Epithelial cell of prostate (primary cell): ENCODE measurements at places on chromosomes 2 and 18.

- no peak for DNase-seq
These were observed 4.4 kb downstream of the TBR1 start for GRCh38 chr2:161420406-161421074.

DNA sequence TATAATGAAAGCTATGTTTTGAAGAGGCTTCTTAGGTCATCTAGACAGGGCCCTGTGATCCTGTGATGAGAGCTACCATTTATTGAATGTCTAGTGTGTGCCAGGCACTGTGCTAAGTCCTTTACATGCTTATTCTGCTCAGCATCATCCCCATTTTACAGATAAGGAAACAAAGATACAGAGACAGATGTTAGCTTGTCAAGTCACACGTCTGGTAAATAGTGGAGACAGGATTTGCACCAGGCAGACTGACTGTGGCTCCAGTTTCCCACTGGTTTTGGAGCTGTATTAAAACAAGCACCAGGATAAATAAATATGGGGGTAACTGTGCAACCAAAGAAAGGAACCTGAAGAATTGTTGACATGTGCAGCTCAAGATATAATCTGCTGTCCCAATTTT lies 19.2 kb upstream of the EML6 start:
- no peak for DNase-seq

- DNase-seq: peak; percentile 14
These were observed 86.6 kb upstream of the CAVIN2 start for GRCh38 chr2:191933307-191934105.

- no peak for DNase-seq
These were observed 338.3 kb upstream of the NT5C1B start for GRCh38 chr2:18927525-18928232.

DNA sequence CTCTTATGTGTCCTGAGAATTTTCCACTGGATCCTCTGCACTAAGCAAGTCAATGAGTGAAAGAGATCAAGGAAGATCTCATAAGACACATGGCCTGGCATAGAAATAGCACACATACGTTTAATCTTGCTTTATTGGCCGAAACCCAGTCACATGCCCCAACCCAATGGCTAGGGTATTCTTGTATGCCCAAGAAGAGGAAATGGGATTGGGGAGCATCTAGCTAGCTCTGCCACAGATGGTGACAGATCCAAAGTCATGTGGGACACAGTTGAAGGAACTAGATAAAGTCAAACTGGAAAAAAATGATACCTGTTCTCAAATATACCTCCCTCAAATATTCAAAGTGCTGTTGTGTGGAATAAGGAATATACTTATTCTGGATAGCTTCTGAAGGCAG lies 74.7 kb downstream of the CD28 start:
- DNase-seq: no peak

GRCh38 chr2:37720533-37721200 lies 49.2 kb upstream of the CDC42EP3 start:
- no peak for DNase-seq

- DNase-seq: peak; percentile 55
These were observed 266.5 kb downstream of the KLHL29 start for GRCh38 chr2:23651187-23652080.

- no peak for DNase-seq
These were observed 165.0 kb downstream of the PLCL1 start for GRCh38 chr2:197969391-197969893.

GRCh38 chr2:164879901-164880535 lies 38.4 kb upstream of the COBLL1 start:
- no peak for DNase-seq

DNA sequence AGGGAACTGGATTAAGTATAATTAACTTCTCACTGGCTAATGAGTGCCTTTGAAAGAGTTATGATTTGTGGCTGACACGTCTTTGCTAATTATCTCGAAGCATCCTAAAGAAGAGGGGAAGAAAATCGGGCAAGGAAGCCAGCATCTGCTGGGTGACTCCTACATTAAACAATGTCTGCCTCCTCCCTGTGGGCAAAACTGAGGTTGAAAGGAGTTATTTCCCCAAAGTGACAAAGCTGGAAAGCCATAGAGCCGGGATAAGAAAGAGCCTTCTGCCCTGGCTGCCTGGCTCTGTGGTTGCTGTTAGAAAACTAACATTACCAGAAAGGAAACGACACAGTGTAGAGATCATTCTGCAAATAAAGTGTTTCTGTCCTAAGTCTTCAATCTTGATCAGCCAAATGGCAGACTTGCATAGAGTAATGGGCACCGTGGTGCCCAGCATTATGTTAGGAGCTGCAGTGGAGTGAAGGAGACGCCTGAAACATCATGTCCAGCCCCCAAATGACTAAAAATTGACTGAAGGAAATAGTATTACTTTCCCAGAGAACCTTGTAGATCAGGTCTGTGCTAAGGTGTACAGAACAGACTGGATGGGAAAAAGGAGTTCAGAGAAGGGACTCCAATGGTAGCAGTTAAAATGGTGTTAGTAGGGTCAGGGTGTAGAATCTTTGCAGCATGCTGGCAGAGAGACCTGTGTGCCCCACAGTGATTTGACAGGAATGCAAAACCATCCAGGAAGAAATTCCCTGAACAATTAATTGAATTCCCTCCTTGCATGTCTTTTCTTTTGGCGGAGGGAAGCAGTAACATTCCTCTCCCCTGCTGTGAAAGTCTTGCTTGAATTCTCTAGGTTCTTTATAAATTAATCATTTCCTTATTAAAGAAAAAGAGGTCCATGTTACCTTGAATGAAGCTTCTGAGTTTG lies 44.4 kb downstream of the ALPK2 start:
- no peak for DNase-seq

- DNase-seq: no peak
These were observed 100.9 kb downstream of the SPRED2 start for GRCh38 chr2:65331336-65332025.

DNA sequence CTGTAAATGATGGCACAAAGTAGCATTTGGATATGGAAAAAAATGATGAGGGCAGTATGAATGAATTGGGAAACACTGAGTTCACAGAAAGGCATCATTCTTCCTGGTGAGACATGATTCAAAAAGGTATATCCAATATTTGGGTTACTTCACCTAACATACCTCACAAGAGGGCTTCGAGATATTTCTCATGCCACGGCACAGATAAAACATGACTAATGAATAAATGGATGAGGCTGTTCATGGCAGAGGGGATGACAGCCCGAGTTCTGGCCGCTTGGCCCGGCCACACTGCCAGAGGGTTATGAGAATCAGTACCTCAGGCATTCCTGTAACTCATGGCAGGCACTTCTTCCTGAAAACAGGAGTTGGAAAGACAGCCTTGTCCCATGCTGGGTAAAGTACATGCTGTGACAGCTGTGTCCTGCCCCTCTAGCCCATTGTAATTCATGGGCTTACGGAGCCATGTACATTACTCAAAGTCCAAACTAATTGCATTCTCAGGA lies 116.0 kb upstream of the ACVR1C start:
- DNase-seq: no peak

DNA sequence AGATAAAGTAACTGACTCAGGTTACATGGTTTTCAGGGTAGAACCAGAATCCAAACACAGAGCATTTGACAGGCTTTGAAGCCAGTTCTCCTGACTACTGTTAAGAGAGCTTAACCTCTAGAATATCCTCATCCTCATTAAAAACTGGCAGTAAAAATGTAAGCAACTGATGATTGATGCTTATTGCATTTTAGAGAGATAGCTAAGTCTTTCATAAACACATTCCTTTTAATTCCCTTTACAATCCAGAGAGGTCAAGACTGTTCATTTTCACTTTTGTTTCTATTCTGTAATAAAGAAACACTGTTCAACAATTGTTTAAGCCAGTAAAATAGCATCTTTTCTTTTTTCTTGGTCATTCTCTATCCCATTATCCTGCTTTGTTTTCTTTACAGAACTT lies 53.9 kb upstream of the RAB27B start:
- no peak for DNase-seq

- no peak for DNase-seq
These were observed 77.5 kb downstream of the CDK15 start for GRCh38 chr2:201883606-201884369.

DNA sequence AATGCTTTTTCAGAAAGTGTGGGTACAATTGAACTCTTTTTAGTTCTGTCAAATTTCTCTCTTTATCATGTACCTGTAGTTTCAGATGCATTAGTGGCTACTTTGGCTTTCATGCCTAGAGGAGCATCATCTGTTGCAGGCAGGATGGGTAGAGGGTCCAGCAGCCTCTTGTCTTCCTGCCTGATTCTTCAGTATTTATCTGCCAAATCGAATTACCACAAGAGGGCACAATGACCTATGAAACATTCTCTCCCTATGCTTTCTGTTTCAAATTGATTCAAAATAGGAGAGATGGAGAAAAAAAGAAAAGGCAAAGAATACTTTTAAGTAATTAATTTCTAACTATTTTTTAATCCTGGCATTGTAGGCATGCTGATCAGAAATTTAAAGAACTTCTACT lies 477.2 kb downstream of the TRIB2 start:
- DNase-seq: no peak

DNA sequence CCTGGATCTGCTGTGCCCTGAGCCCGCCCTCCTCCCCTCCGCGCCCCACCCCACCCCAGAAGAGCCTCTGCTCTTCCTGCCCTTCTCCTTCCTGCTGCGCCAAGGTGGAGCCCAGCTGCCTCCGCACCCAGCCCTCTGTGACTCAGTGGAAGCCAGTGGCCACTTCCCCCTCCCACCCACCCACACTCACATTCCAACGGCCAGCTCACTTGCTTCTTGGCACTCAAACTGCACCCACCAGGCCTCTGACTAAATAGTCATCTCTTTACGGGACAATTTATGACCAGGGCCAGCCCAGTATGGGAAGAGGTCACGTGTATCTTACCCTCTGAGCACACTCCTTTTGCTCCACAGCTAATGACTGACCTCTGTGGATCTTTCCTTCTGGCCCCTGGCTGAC lies 150.4 kb upstream of the SLC1A4 start:
- DNase-seq: peak; percentile 93

DNA sequence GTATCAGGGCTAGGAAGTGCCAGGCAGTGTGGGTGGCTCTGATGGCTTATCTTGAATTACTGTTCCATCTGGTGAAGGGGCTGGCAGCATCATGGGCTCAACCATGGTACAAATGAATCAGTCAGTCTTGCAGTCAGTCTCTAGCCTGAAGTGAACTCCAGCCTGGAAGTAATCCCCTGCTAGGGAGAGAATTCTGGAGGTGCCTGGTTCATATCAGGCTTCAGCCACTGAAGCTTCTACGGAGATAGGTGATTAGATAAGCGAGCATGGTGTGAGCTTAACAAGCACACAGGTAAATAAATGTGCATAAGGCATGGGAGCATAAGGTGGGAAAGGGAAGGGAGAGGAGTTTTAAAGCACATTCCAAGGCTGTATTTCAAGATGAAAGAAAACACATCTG lies 541.7 kb downstream of the MBD2 start:
- DNase-seq: no peak

DNA sequence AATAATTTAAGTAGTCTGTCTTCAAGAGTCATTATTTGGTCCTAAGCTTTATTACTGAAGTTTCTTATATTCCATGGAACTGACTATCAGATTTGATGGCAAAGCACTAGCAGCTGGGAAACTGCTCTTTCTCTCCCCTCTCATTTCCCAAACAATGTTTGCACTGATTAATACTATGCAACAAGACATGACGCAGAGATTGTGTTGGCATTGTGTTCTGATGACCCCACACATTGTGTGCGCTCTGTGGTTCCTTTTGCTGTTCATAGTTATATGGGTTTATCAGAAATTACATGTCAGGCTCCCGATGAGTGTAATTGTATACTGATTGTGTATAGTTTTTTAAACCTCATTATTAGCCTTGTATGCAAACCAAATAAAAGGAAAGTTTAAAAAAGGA lies 331.6 kb upstream of the FANCL start:
- no peak for DNase-seq

GRCh38 chr18:3675446-3675845 lies 225.5 kb downstream of the TGIF1 start:
- no peak for DNase-seq

GRCh38 chr2:111634995-111635538 lies 248.9 kb downstream of the ANAPC1 start:
- DNase-seq: no peak

GRCh38 chr2:223088866-223089265 lies 36.9 kb downstream of the KCNE4 start:
- no peak for DNase-seq

- no peak for DNase-seq
These were observed 1.5 kb downstream of the DSEL start for GRCh38 chr18:67514901-67515540.

DNA sequence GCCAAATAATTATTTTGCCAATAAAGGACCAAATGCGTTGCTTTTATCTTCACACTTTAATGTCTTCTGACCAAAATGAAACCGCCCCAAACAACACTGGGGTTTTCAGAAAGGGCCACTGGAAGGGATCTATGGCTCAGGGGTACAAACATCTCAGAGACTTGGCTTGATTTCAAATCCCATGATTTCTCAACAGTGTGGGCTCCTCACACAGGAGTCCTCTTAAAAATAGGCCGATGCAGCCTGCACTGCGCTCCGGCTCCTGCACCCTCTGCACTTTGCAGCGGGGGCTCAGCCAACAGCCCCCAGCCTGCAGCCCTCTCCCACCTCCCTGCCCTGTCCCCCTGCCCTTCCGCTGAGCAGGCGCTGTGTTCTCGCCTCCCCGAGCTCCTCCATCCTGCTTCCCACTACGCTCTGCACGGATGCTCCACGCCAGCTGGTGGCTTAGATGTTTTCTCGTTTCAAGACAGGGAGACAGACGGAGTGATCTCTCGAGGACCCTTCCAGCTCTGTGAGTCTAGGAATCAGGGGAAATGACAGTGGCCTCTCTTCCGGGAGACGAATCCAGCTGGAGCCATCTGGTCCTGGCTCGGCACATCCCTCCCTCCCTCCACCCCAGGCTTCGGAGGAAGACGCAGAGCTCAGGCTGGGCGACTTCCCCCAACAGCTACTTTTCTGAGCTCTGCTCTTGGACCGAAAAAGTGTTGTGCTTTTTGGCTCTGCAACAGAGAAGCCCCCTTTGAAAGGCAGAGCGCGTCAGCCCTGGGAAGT lies 71.4 kb downstream of the KCNF1 start:
- DNase-seq: no peak

DNA sequence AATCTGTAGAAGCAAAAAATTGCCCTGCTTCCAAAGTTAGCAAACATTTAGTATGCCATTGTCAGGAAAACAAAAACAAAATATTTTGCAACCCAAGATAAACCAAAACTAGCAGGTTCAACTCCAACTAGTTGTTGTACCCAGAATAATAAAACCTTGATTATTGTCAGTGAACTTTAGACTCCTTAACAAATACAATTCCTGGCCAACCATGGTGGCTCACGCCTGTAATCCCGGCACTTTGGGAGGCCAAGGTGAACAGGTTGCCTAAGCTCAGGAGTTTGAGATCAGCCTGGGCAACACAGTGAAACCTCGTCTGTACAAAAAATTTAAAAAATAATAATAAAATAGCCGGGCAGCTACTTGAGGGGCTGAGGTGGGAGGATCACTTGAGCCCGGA lies 87.5 kb upstream of the MSH2 start:
- DNase-seq: no peak

DNA sequence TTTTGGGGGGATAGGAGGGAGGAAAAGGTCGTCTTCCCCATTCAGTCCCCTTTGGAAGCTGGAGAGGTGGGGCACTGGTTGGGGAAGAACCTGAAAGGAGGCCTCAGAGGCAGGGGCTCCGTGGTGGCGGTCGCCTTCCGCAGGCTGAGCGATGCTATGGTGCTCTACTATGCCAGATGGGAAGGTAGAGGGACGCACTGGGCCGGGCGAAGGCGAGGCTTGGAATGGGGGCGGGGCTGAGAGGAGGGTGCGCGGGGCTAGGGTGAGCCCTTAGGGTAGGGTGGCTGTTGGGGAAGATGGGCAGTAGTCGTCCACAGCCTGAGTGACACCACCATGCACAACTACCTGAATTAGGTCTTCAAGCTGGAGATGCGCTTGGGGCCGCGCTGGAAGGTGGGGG lies 11.1 kb downstream of the ZAP70 start:
- DNase-seq: no peak
